ENCODE measurements at places on chromosomes 4 and X.

DNA sequence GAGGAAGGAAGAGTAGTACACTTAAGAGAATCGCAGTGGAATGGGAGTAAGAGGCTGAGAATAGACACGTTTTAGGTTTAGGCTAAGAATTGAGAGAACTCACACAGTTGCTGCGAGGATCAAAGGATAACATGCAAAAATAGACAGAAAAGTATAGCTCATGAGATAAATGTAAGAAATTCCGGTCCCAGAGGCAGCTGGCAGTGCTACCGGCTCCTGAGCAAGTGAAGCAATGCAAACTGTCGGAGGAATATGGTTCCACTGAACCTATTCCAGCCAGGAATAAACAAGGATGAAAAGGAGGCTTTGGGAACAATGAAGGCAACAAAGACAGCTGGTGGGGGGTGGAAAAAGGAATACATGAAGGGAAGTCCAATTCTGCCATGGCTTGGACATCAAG is 191.8 kb downstream of the QDPR start:
- no peak for DNase-seq

- DNase-seq, result no peak
Observed at GRCh38 chr4:17447056-17447455, 64.8 kb downstream of the QDPR start.

- DNase-seq, result no peak
Observed at GRCh38 chr4:28639747-28640146, 1779.1 kb downstream of the STIM2 start.

DNA sequence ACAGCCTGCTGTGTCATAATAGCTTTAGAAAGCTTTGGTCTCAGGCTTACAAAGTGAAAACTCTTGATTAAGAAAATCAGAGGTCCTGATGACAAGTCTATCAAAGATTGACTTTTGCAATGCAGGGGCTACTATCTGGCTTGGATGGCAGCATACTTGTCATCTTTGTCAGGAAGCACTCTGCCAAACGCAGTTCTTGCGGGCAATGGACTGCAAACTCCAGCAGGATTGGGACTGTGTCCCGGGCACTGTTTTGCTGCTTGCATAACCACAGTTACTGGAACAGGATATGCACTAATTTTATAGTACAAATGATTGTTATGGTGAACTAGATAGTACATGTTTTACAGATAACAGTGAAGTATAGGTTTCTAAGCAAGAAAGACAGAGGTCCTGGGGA is 185.6 kb downstream of the IQCM start:
- DNase-seq, result no peak

Measured in NCI-H1436 treated with DMSO at 0.1 percent for 48 hours (cell line).